Foreskin keratinocyte (primary cell): ENCODE measurements at places on chromosomes 13 and 19. TPM values are rescaled to one million over a fixed set of nuclear protein-coding genes. Genes with fewer than 3 reads are reported as not detected.

- DNase-seq, result no peak
Measured at GRCh38 chr13:107590556-107590955, 624.8 kb downstream of the LIG4 start.

The DZIP1 gene
- 3.6 and 7.1 TPM in 2 replicates for total RNA-seq

DNA sequence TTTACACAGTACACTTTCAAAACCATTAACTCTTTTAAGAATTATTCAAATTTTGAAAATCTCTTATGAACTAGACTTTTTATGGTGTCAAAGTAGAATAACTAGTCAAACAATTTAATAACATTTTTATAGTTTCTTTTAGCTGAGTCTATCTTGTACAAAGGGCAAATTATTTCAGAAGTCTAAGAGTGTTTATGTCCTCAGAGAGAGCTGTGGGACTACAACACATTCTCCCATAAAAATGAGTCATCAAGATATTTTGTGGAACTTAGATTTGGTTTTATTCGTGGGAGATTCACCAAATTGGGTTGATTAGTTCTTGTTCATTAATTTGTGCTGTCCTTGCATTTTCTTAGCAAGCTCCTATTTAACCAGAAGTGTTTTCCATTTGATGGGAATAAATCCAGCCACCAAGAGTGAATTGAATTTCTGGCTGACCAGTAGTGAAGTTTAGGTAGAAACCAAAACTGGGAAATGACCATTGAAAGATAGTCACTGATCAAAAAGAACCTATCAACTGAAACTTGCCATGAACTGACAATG is 291.0 kb downstream of the DLEU7 start:
- no peak for DNase-seq

GRCh38 chr13:87344176-87344575 is 327.0 kb upstream of the SLITRK5 start:
- peak; percentile 45 for DNase-seq

- no peak for DNase-seq
Measured at GRCh38 chr19:10764340-10764894, 46.5 kb downstream of the DNM2 start.

GRCh38 chr13:42626176-42626860 is 52.4 kb downstream of the TNFSF11 start:
- DNase-seq, result peak; percentile 50

DNA sequence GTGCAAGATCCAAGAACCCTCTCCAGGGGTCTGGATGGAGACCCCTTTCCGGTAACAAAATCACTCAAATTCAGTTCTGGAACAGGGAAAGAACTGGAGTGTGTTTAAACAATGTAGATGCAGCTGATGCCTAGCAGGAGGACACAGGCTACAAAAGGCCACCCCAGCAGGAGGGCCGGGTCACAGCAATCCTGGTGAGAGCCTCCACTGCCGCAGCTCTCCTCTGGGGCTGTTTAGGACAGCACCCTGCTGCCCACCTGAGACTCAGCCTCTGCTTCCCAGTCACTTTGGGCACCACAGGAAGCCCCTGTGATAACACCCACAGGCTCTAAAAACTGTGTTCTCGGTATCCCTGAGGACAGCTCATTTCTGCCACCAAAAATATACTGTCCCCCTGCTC is 318.7 kb upstream of the NBEA start:
- DNase-seq, result no peak
